ENCODE measurements at places on chromosomes 2 and 18. TPM values are rescaled to one million over a fixed set of nuclear protein-coding genes. Genes with fewer than 3 reads are reported as not detected.

The DSG4 gene
- not detected for total RNA-seq

The REG3A gene
- total RNA-seq: not detected

The KANSL3 gene
- 57.2 TPM for total RNA-seq

The FAM228A gene
- total RNA-seq: 1.2 TPM

The MDH1B gene
- 2.7 TPM for total RNA-seq

The REG1A gene
- total RNA-seq: not detected
